ENCODE measurements at places on chromosomes 4 and X. TPM values are rescaled to one million over a fixed set of nuclear protein-coding genes. Genes with fewer than 3 reads are reported as not detected.

GRCh38 chr4:15153662-15154061, 151.4 kb downstream of the CPEB2 start:
- no peaks in the 10 kb centered on the region for H3K36me3 ChIP-seq
- no peak overlapping the region for H3K4me3 ChIP-seq

APOOL gene
- 24.1 TPM for total RNA-seq

TMPRSS11D gene
- total RNA-seq = not detected

ZNF157 gene
- total RNA-seq = 1.0 TPM

DNA sequence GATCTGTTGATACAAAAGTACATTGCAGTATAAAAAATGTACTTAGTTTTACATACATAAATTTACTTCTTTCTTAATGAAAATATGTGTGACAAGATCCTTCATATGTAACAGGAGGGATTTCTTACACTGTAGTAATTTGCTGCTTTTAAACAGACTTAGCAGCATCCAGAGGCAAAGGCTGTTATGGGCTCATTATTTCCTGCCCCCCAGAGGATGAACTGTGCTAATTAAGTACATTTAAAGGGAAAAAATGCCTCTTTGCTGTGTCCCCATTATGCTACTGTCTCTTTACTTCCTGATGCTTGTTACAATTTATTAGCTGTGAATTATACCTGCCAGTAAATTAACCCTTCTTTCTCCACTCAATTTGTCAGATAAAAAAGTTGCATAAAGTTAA, 47.1 kb downstream of the NDST3 start:
- H3K4me1 ChIP-seq = peaks cover 4% of the 10 kb centered on the region
- no peaks in the 10 kb centered on the region for H3K36me3 ChIP-seq
- no peak overlapping the region for H3K27ac ChIP-seq
- no peak for DNase-seq
- H3K4me3 ChIP-seq = no peak overlapping the region

DNA sequence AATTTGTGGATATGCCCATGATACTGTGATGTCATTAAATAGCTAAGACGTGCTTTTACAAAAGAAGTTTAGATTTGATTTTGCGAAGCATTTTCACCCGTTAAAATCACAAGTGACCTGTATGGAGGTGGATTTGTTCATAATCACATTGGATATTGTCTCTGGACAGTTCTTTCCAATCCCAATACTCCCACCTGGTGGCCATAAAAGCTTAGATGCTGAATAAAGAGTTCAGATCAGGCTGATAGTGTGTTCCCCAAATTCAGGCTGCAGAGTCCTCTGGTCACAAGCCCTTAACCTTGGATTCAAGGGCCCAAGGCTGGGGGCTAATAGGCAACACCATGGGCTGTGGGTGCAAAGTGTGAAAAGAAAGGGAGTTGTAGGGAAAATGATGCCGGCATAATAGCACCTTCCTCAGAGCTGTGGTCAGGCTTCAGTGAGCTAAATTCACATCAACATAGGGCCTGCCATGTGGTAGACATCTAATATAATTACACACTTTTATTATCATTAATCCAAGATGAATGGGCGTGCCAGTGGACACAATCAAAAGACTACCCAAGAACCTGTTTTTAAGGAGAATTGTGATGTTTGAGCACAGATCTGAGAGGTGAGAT, 28.1 kb downstream of the SMIM43 start:
- H3K4me1 ChIP-seq = no peaks in the 10 kb centered on the region
- no peak overlapping the region for H3K27ac ChIP-seq
- peak; percentile 44 for DNase-seq
- H3K4me3 ChIP-seq = no peak overlapping the region
- no peaks in the 10 kb centered on the region for H3K36me3 ChIP-seq

NWD2 gene
- total RNA-seq = not detected

DNA sequence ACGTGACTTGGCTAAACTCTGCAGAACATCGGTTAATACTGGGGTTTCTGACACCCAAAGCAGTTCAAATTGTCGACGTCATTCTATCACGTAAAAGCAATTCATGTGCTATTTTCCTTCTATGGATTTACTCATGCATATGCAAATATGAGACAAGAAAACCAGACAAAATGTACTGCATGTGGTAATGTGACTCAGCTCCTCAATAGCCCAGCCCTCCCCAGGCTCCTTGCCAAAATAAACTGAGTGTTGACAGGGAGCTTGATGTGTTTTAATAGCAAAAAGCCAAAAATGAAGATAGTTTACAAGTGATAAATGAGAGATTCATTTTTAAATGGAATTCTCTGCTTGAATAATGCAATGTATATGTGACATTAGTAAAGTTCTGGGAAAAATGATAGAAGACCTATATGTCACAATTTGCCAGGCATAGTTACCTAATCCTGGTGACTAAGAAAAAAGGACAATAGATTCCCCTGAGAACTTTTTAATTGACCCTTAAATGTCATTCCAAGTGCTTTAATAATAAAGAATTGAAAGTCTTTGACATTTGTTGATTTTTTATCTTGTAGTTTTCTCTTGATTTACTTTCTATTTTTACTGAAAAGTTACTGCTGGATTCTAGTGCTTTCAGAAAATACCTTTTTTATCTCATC, 1700.6 kb upstream of the TENM3 start:
- no peaks in the 10 kb centered on the region for H3K36me3 ChIP-seq
- DNase-seq = no peak
- H3K4me3 ChIP-seq = no peak overlapping the region
- H3K27me3 ChIP-seq = no peaks in the 10 kb centered on the region
- H3K27ac ChIP-seq = no peak overlapping the region

DNA sequence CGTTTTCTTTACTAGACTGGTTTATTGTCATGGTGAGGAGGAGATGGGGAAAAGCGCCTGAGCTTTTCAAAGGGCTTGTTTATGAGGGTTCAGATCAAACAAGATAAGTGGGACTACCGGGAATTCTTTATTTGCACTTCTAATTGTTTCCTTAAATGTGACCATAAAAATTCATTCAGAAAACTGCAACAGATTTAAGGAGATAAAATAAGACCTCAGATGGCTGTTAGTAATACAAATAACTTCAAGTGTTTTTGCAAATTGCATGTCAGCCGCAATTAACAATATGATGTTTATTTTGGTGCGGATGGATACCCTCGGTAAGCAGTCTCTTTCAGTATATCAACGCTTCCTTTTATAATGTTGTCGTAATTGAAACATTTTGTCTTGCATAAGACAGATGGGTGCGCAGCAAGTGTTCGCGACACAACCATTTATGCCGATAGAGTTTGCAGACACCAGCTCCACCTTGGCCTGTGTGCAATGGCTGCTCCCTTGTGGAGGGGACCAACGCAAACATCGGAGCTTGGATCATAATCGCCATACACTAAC, 151.0 kb downstream of the C4orf33 start:
- no peak overlapping the region for H3K27ac ChIP-seq
- no peak overlapping the region for H3K4me3 ChIP-seq
- peaks cover 15% of the 10 kb centered on the region for H3K27me3 ChIP-seq
- no peaks in the 10 kb centered on the region for H3K4me1 ChIP-seq
- no peaks in the 10 kb centered on the region for H3K36me3 ChIP-seq
- no peak for DNase-seq
